Upper lobe of left lung (tissue), 6 donors: ENCODE measurements at places on chromosomes 7 and 10. TPM values are rescaled to one million over a fixed set of nuclear protein-coding genes. Genes with fewer than 3 reads are reported as not detected.

DNA sequence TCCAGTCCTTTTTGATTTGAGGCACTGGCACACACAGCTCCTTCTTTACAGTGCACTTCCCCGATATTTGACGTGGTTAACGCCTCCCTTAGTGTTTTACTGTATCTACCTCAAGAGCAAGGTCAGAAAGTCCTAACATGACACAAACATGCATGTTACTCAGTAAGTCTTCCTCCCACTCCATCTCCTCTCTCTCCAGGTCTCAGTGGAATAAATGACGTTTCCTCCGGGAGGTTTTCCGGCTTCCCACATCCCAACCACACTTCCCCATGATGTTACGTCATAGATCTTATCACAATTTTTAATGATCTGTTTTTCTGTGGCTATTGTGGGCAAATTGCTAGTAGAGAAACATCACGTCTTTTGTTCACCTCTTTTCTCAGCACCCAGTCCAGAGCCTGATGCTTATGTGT is 165.7 kb downstream of the PTPN20 start:
- no peak for DNase-seq

GRCh38 chr7:120760050-120760449 is 97.9 kb downstream of the TSPAN12 start:
- DNase-seq, result no peak

- no peak for DNase-seq
Observed at GRCh38 chr7:143316492-143316891, 581 bp downstream of the CLCN1 start.

DNA sequence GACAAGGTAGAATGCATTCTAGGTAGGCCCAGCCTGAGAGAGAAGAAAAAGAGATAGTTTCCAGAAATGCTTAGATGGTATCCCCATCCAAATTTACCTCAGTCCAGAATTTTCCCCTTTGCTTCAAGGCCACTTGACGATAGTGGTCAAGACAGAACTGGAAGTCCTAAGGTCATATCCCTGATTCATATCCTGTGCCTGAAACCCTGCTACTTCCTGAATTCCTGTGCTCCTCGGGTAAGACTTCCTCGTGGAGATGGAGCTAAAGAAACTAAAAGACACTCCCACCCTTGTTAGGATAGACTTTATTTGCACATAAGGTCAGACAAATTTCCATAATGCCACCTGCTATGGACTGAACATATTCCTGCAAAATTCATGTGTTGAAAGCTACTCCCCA is 175.9 kb downstream of the EVX1 start:
- DNase-seq, result no peak

Gene ASIC3
- 37.7 TPM for total RNA-seq

Gene CTTNBP2
- 6.7 TPM for total RNA-seq
